ENCODE measurements at places on chromosomes 3 and 15.

DNA sequence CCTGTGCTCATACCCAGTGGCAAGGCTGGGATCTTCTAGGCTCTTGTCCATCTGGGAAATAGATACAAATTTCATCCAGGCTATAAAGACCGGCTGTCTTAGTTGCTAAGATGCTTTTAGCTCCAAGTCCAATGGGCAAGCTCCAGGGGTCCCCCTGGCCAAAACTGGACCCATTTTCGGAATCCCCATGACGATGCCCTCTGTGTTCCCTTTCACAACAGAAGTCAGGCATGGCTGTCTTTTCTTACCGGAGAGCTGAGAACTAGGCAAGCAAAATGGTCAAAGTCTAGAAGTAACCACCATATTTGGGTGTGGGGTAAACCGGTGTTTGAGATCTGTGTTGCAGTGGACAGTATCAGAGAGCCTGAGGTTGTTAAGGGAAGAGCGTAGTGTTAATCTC lies 1.0 kb downstream of the GLYCTK start:
- DNase-seq = no peak

DNA sequence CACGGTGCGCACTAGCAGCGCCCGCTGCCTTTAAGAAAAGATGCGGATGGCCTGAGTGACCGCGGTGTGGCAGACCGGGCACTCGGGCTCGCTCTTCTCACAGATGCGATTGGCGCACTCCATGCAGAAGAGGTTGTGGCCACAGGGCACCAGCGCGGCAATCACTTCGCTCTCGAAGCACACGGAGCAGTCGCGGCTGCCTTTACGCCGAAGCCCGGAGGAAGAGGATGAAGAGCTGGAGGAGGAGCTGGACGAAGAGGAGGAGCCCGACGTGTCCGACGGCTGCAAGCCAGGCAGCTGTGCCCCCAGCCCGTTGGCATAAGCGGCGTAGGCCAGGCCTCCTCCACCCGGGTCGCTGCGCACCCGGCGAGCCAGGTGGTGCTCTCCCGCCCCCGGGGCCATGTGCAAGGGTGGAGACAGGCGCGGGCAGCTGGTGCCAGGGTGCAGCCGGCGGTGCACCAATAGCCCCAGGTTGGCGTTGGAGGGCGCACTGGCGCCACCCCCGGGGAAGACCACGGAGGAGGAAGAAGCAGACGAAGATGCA lies 2.6 kb downstream of the MEX3B start:
- no peak for DNase-seq

GRCh38 chr3:128803307-128803706 lies 76.1 kb upstream of the ACAD9 start:
- DNase-seq = no peak

DNA sequence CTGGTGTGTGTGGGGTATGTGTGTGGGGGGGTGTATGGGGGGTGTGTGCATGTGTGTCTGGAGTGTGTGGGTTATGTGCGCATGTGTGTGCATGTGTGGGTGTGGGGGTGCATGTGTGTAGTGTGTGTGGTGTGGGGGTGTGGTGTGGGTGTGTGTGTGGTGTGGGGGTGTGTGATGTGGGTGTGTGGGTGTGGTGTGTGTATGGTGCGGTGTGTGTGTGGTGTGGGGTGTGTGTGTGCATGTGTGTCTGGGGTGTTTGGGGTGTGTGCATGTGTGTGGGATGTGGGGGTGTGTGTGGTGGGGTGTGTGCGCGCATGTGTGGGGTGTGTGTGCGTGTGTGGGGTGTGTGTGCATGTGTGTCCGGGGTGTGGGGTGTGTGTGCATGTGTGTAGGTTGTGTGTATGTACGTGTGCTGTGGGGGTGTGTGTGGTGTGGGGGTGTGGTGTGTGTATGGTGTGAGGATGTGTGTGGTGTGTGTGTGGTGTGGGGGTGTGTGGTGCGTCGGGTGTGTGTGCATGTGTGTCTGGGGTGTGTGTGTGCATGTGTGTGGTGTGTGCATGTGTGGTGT lies 6.2 kb upstream of the OCA2 start:
- no peak for DNase-seq

DNA sequence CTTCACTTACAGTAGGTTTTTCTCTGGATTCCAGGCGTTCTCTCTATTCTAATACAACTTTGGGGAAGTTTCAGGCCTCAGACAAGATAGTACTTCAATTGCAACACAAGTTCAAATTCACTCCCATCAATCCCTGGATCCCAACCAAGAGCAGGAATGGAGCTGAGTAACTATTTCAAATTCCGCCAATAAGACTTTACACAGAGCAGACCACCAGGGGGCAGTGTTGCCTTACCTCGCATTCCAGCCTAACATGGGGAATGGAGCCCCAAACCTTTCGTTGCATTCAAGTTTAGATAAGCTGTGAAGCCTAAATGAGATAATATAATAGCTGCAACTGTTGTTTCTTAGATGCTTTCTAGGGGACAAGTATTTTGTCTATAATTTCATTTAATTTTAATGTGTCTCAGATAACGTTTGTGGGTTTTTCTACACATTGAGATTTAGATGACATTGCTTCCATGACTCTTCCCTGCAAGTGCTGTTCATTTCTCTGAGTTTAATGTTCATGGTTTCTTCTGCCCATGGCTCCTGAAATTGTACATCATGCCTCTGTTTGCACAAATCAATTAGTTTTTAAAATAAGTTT lies 186.7 kb downstream of the NSUN3 start:
- peak; percentile 24 for DNase-seq

- DNase-seq = no peak
Measured at GRCh38 chr3:1954632-1955031, 144.0 kb upstream of the CNTN4 start.

DNA sequence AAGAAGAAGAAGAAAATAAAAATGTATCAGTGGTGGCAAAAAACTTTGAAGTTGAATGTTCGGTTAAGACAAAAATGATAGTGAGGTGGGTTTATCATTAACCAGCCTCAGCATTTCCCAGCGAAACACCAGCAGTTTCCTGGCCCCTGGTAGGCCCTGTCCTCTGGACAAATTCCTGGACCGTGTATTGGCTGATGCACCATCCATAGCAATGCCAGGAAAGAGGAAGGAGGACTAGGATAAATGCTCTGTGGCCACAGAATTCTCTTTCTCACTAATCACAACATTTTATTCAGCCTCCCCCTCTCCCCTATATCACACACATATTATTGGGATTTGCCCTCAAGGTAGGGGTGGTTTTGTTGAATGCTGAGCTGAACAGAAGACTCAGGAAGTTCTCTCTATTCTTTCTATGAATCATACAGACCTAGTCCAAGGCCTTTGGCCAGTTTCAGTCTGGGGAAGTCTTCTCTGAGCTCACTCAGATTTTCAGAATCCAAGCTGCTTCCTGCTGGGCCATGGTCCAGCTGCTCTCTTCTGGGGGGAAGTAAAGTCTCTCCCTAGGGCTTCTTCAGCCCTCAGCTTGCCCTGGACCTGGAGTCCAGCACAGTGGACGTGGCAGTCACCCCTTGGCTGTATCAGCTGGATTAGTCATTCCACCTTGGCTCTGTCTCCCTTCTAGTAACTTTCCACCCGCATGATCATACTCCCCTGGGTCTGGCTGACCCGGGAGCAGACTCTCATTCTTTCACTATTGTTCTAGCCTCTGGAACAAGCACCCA lies 27.6 kb downstream of the SLC28A1 start:
- no peak for DNase-seq

DNA sequence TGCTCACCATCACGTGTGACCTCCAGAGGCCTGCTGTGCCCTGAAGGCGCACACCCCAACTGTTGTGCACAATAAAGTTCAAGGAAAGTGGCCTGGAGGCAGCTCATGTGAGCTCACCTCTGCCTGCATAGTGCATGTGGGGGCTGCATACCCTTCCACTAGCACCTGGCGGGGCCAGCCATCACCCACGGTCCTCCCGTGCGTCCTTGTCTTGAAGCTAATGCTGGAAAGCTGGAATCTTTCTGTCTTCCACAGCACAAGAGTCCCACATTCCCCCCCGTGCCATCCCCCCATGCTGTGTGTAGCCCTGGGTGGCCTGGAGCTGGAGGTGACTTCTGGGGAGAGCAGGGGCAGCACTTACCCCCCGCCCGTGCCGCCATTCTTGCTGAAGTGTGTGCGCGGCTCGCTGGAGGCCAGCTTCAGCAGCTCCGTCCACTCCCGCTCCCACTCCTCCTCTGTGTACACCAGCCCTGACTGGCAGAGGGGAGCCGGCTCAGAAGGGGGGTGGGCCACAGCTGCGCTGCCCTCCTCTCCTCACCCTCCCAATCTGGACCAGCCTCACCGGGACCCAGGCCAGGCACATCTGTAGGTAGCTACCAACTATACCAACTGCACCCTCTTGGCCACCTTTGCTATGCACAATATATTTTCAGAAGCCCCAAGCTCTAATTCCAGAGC lies 199.5 kb downstream of the KLF13 start:
- no peak for DNase-seq

GRCh38 chr3:78867409-78868372 lies 900.1 kb downstream of the ROBO1 start:
- DNase-seq = no peak

DNA sequence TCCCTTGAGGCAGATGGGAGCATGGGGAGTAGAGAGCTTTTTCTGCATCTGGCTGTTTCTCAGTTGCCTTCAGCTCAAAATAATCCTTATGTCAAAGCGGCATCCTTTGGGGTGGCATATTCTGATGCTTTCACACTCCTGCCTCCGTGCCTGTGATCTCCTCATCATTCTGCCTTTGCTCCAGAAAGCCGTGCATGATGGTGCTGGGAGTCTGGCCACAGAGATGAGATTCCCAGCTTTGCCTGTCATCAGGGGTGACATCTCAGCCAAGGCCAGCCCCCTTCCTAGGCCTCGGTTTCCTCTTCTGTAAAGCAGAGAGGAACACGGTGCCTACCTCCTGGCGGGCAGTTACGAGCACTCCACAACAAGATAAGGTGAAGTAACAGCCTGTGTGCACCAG lies 96.3 kb upstream of the ALDH1A3 start:
- DNase-seq = no peak

DNA sequence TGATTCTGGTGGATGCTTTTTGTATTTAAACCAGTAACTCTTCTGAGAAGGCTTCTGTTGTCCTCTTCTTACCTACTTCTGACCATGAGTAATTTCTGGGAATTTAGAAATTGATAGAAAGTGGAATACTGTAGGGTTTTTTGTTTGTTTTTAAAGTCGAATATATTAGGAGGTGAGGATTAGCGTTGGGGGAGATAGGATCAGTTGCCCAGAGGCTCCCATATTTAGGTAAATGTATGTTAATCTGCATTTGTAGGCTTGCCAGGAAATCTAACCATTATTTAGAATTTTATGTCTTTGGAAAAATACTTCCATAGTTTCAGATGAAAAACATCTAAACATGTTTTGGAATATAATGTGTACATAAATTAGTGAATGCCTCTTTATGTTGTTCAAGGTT lies 6.1 kb downstream of the STT3B start:
- no peak for DNase-seq

GRCh38 chr3:18780959-18781358 lies 355.8 kb upstream of the SATB1 start:
- DNase-seq = no peak

- DNase-seq = no peak
Measured at GRCh38 chr15:75989045-75989444, 23.2 kb downstream of the NRG4 start.

DNA sequence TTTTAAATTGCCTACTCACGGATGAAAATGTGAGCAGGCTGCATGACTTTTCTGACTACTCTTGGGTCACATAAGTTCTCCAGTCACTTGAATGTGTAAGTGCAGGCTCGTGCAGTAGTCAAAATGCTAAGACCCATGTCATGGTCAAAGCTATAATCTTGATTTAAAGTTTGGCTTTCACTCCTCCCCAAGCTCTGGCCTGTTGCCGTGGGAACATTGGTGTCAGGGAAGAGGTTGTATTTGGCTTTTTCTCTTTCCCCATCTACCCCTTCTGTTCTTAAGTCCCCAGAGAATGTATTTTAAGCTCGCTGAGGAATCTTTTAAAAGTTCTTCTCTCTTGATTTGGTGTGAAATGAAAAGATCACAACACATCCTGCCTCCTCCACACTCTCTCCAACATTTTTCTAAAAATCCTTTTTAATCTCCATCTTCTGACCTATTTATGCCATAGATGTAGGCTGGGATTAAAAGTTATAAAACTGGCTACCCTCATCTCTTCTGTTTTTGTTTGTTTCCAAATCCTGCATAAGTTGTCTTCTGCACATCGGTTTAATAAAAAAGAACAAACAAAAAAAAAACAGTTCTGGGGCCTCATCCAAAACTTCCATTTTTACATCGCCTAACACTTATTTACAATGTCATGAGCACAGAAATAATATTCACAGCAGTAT lies 61.4 kb upstream of the ADAMTSL3 start:
- no peak for DNase-seq

- DNase-seq = no peak
Measured at GRCh38 chr3:133077688-133078087, 39.5 kb downstream of the TMEM108 start.

GRCh38 chr3:184506561-184506991 lies 55.0 kb upstream of the EPHB3 start:
- DNase-seq = no peak

DNA sequence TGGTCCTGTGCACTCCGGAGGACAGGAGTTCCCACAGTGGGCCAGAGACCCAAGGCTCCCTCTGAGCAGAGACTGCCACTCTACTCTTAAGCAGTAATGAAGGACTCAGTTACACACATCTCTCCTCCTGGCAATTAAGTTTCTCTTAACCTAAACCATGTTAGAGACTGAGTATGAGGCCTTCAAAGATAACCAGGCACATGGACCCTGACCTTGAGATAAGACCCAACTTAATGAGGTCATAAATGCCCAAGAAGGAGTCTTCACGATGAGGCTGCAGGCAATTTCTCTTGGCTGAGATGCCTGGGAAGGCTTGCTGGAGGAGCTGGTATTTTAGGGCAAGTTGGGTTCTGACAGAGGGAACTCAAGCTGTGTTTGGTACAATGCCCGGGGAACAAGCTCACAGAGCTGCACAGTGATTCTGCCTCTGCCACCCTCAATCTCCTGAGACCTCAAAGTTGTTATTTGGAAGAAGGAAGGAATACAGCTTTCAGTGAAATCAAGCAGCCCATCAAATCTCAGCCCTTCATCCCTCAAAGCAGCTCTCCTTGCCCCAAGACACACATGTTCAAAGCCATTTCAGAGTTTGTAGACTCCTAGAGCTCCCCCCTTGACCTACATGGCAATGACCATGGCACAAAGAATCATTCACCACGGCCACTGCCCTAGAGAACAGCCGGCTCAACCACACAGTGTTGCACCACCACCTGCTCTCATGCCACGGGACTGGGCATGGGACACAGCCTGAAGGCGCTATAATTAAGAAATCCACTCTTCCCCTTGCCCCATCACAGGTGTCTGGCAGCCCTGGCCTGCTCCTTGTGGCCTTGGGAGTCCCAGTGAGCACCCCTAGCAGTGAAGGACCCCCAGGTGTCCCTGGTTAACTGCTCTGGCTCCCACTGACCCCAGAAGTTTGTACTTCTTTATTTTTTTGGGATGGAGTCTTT lies 7.1 kb downstream of the RMDN3 start:
- DNase-seq = no peak

- no peak for DNase-seq
Measured at GRCh38 chr15:47384341-47384740, 333.0 kb upstream of the SEMA6D start.

All from stimulated activated CD8-positive, alpha-beta memory T cell treated with anti-CD3 and anti-CD28 coated beads, Interleukin-4, amount 100 ng/mL, for 1 hour (primary cell).